ENCODE measurements at places on chromosomes 3 and 15.

DNA sequence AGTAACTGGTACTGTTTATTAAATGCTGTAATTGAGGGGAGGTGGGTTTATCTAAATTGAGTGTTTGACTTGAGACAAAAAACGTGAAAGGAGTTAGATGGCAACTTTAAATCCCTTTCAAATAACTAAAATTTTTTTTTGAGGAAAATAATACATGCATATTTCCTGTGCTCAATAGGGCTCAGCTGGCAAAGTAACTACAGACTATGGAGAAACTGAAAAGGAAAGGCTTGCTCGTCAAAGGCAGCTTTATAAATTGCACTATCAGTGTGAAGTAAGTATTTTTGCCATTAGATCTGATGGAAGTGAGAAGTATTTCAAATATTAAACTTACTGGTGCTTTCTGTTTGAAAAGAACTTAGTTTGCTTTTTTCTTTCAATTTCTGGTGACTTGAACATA, 72.2 kb downstream of the DZIP3 start:
- no peak for DNase-seq

DNA sequence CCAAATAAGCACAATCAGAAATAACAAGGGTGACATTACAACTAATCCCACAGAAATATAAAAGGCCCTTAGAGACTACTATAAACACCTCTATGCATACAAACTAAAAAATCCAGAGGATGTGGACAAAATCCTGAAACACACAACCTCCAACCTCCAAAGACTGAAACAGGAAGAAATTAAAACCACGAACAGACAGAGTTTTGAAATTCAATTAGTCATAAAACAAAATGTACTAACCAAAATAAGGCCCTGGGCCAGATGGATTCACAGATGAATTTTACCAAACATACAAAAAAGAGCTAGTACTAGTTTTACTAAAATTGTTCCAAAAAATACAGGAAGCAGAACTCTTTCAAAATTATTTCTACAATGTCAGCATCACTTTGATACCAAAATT, 1043.6 kb downstream of the DIPK2A start:
- no peak for DNase-seq

- DNase-seq: peak; percentile 64
These were observed at the start of gene SQOR for GRCh38 chr15:45634432-45635190. Gene SQOR (plus strand): TSS chr15:45635029. CDS start chr15:45658924, 23,895 bp downstream.

DNA sequence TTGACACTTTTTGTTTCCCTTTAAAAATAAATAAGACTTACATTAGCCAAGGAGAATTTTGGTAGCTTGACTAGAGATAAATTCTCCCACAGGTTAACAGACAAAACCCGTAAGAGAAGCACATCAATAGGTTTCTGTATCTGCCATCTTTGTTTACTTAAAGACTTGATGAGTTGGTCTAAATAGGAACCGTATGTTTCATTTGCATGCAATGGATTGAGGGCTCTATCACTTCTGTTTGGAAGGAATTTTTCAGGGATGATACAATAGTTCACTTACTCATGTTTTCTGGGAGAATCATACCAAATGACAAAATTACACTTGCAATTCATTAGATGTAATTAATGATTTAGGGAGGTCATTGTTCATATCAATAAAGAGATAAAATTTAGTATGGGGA, 631.5 kb upstream of the NR2F2 start:
- no peak for DNase-seq

- no peak for DNase-seq
These were observed 222.8 kb upstream of the IL12A start for GRCh38 chr3:159765860-159766294.

DNA sequence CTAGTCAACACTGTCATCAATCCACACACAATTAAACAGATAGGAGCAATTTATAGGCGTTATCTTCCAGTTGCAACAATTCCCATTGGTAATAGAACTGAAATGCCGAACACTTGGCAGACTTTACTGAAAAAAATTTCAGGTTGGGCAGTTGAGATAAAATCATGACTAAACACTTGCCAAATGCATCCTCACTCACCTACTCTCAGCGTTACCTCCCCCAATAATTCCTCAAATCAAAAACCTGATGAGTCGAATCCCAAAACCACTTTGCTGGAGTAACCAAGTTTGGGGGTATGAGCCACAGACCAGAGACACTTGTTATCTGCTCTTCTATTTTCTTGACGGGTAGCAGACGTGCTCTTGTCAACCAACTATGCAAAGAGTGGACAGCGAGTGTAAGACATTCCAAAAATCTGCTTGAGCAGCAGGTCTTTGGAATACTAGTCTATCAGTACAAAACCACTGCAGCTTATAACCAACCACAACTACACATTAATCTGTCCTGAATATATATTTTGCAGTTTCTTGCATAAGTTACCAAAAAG, 30.3 kb downstream of the PPP1R2 start:
- no peak for DNase-seq

DNA sequence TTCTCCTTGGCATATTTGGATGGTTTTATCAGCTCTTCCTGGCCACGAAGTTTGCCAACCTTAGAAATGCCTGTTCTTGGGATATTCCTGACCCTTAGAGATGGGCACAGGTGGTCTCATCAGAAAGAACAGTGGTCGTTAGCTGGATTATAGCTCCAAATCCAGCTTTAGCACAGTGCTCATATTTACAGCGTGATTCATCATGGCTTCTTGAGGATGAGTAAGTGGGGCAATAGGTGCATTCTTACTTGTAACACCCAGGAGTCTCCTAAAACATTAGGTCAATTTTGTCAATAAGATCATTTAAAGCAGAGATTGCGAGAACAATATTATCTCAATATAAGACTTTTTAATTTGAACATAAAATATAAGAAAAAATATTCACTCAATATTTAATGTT, 191.9 kb downstream of the GABRB3 start:
- DNase-seq: no peak

- DNase-seq: no peak
These were observed 656.0 kb downstream of the MCTP2 start for GRCh38 chr15:94887391-94887790.

GRCh38 chr3:6680119-6680806, 180.7 kb upstream of the GRM7 start:
- DNase-seq: no peak

DNA sequence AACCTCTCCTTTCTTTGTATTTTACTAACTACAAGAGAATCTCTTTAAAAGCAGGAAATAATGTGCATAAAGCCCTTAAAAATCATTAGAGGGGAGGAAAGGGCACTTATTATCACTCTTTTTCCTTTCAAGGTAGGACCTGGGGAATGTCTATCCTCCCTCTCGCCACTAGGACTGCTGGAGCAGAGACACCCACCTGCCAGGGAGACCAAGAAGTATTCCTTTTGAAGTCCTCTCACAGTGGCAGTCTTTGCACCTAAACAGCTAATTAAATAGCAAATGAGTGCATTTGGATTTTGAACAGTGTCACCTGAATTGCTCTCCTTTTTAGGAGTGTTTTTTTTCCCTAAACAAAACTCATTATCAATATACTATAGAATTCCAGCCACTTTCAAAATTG, 874.1 kb downstream of the ZPLD1 start:
- DNase-seq: peak; percentile 14

GRCh38 chr3:189947948-189948723, 172.6 kb downstream of the P3H2 start:
- DNase-seq: no peak

DNA sequence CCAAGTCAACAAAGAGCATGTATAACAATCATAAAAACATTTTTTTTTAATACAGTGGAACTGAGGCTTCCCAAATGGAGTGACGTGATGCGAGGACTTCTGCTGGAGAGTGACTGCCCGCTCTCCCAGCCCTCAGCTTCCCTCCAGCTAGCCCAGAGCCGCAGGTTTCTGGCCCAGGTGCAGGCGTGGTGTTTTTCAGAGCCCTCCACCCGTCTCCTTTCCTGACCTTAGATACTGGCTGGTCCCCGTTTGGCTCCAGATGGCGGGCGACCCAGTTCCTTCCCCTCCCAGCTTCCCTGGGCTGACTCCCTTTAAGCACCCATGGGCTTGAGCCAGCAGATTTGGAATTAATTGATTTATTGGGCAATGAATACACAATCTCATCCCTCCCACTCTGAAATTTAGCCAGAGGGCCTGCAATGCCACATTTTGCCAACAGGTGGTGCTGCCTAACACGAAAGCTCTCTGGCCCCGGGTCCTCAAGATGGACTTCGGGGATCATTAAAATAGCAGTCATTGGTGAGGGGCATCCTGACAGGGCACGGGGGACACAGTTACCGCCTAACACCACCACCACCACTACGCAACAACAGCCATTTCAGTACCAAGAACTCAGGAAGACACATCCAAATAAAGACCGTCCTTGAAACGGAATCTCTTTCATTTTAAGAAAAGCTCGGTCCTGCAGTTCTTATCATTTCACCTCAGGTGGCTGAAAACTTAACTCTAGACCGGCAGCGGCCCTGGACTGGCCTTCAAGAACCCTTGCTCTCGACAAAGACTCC, 47.5 kb upstream of the MUC4 start:
- DNase-seq: peak; percentile 86

DNA sequence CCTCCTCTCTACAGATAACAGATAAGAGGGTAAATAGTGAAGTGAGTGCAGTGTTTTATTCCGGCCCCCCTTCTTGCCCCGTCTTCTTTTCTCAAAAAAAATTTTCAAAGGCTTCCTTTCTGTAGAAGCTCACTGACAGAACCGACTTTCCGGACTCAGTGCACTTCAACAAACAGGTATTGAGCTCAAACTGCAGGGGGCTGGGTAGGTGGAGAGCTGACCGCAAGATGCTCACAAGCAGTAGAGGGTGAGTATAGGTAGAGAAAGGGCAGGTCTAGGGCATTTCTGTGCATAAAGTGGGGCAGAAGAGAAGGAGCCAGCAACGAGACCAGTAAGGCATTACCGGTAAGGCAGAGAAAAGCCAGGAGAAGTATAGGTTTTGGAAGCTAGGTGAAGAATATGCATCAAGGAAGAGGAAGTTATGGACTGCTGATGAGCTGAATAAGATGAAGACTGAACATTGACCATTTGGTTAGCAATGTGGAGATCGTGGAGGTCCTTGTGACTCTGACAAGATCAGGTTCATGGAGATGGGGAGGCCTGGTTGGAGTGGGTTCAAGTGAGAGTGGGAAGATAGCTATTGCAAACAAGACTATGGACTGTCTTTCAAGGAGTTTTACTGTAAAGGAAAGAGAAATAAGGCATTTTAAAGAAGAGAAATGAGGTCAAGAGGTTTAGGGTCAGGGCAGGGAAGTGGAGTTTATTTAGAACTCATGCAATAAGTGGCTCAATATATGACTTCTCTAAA, 97.4 kb downstream of the ST6GAL1 start:
- no peak for DNase-seq

DNA sequence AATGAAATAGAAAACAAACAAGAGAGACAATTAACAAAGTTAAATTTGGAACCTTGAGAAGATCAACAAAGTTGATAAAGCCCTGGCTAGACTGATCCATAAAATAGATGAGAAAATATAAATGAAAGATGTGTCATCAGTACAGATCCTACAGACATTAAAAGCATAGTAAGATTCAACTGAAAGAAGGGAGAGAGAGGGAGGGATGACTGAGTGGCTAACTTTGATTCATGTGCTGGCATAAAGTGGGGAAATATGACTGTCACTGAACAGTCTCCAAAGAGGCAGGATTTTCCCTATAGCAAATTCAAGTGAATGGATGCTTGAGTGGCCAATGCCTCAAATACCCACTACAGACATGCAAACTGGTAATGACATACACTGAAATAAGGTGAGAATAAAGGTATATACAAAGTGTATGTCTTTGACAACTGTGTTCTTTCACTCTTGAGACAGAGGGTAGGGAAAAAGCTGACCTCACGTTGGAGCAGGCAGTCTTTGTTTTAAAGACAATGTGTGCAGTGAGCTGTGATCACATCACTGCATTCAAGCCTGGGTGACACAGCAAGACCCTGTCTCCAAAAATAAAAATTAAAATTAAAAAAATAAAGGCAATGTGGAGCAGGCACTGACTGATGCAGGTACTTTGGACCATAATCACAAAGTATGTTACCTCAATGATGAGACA, 35.9 kb upstream of the CHD2 start:
- no peak for DNase-seq

GRCh38 chr15:72521682-72522081, 47.6 kb downstream of the ARIH1 start:
- DNase-seq: no peak

- DNase-seq: no peak
These were observed 32.8 kb upstream of the UBE2E2 start for GRCh38 chr3:23170291-23170690.

GRCh38 chr3:63228087-63228486, 50.0 kb upstream of the SYNPR start:
- no peak for DNase-seq

DNA sequence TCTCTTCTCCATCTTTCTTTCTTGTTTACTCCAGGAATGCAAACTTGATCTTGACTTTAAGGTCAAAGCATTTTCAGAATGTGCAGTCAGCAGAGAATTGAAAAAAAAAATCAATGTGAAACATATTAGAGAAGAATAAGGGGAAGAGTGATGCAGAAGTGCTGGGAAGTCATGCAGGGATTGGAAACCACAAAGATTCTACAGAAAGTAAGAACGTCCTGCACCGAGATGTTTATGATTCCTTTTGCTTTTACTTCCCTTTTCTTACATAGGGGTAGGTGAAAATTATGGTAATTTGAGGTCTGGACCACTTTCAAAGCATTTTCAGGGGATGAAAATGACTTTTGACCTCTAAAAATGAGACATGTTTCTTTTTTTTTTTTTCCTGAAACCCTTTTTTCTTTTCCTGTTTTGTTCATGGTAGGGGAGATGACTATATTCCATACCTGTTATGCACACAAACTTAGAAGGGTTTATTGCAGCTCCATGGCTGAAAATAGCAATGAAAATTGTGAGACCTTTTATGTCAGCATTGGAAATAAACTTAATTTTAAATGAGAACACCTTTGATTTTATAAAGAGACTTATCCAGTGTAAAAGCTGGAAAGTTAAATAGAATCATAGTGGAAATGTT, 623.5 kb upstream of the TBL1XR1 start:
- DNase-seq: no peak

- DNase-seq: no peak
These were observed 37.9 kb upstream of the MINAR1 start for GRCh38 chr15:79394231-79394630.

Measured in glutamatergic neuron (in vitro differentiated cells).